Activated CD4-positive, alpha-beta T cell treated with anti-CD3 and anti-CD28 coated beads for 48 hours (primary cell): ENCODE measurements at places on chromosomes 4 and X.

GRCh38 chr4:86129546-86129945 is 230.3 kb downstream of the MAPK10 start:
- no peak for DNase-seq

- DNase-seq = no peak
These were observed 1073.7 kb downstream of the PDHA2 start for GRCh38 chr4:96913441-96914080.

DNA sequence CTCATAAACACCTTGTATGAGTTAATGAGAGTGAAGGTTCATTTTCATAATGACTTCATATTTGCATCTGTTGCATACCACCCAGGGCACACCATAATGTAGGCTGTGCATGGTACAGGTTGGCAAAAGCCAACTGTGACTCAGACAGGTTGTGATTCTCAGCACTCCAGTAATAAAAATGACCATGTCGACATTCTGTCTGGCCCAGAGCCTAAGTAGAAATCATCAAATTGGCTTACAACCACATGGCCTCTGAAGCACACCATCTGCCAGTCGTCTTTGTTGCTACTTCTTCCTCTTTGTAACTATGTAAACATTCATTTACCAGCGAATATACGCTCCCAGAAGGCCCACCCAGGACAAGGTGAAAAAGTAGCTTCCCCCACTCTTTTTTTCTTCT is 459.5 kb downstream of the GASK1B start:
- DNase-seq = no peak

- DNase-seq = no peak
These were observed 315.0 kb downstream of the AFF2 start for GRCh38 chrX:148815218-148815961.

GRCh38 chr4:139875411-139875825 is 209.8 kb downstream of the MGST2 start:
- no peak for DNase-seq

GRCh38 chrX:3550871-3551270 is 162.6 kb downstream of the PRKX start:
- no peak for DNase-seq

GRCh38 chrX:155070663-155070974 is 317 bp downstream of the CMC4 start:
- no peak for DNase-seq

DNA sequence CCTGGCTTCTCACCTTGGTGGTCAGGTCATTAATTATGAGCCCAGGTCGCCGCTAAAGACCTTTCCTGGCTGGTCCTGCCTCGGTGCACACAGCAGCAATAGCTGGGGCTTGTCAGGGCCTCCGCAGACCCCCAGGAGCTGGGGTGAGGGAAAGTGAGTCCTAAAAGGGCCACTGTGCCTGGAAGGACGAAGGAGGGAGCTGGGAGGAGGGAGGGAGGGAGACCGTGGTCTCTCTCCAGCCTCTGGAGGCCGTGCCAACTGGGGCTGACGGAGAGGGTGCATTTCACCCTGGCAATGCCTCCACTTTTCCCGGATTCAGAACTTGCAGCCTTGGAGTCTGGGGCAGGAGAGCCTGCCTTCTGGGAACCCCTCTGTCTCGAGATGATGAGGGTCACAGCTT is 60.4 kb downstream of the CRLF2 start:
- DNase-seq = no peak

DNA sequence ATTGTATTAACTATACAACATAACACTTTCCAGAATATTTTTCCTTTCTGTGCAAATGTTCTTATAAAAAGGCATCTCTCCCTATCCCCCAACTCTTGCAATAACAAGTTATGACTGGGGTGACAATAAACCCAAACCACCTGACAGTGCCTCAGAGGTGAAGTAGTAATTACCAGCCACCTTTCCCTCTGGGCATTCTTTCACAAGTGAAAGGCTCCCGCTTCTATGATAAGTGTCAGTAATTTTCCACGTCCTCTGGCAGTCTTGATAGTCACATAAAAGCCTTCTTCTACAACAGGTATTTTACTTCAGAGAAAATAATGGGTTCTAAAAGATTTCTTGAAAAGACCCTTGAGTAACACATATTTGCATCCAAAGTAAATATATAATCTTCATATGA is 82.7 kb downstream of the MANBA start:
- DNase-seq = no peak

DNA sequence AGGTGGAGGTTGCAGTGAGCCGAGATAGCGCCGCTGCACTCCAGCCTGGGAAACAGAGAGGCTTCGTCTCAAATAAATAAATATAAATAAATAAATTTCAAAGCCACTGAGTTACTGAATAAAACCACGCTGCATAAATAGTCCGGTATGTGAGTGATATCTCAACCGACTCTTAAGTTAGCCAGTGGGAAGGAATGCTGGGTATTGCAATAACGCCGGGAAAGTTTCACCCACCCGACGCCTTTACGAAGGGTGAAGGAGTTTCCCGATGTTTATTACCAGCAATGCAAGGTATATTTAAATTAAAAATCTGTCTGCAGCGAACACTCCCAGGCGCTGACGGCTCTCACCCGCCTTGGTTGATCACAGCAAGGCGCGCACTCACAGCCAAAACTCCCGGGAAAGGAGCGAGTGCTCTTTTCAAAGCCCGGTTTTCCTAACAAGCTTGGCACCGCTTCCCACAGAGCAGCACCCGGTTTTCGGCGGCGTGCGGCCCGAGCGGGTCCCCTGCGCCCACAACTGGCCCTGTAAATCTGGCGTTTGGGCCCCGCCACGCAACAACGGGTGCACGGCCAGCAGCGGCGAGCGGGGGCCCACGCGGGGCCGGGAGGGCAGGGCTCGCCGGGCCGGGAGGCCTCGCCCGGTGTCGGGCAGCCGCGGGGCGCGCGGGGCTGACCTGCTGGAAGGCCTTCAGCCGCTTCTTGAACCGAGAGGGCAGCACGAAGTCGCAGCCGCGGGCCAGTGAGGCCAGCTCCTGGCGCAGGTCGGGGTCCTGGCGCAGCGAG is 13.7 kb downstream of the PPP2R3B start:
- no peak for DNase-seq

DNA sequence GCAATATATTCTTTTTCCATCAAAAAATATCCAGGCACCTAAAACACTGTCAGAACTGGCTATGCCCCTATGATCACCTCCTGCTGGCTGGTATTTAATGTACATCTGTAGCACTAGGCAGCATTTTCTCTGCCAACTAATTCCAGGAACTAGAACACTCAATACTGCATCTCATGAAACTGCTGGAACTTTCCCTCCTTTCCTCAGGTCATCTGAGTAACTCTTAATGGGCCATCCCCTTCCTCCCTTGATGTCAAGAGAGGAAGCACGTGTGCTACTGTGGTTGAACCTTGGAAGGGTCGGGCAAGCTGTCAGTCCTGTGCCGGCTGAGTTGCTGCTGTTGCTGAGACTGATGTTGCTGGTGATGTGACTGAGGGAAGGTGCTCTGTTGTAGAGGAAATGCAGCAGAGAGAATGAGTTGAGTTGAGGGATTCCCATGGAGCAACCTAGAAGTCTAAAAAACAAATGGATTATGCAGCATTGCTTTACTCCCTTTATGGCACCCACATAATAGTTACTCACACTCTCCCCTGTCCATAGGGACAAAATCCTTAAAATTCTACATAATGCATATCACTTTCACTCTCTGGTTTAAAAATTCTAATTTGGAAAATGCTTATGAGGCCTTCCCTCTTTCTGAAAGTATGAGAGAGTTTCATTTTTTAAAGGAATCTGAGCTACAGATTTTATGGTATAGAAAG is 39.5 kb downstream of the TMEM165 start:
- peak; percentile 41 for DNase-seq

DNA sequence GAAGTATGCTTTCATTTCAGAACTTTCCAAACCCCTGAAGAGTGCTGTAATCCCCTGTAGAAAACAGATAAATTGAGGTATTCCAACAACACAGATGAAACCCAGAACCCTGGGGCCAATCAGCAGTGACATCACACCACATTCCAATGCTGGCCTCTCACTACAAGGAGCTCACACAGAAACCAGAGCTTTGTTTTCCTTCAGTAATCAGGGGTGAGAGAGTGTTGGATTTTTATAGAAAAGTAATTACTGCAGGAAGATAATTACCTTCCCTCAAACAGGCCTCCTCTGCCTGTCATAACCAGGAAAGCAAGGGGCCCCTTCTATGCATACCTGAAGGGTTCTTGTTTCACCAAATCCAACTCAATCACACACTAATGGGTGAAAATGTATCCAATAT is 246.2 kb downstream of the SCFD2 start:
- DNase-seq = no peak

GRCh38 chrX:48086082-48086481 is 14.6 kb upstream of the ZNF630 start:
- no peak for DNase-seq

DNA sequence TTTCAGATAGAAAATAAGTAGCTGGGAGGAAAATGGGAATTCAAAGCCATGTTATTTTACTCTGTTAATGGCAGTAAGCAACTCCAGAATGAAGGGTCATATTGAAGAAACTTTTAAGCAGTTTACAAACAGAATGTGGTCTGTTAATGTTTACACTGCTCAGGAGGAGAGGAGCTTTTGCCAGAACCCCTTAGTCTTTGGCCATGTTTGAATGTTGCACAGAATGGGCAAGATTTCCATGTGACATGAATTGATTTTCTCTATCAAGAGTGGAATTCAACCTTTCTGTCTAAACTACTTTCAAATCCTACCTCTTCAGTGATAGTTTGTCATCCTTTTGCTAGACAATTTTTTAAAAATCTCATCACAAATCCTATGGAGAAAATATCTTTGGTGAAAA is 115.8 kb upstream of the DGKK start:
- no peak for DNase-seq

- DNase-seq = no peak
These were observed 16.8 kb upstream of the HSD17B13 start for GRCh38 chr4:87339440-87339839.

GRCh38 chrX:17592117-17592516 is 145.2 kb upstream of the SCML1 start:
- no peak for DNase-seq

GRCh38 chr4:14924076-14924811 is 78.0 kb upstream of the CPEB2 start:
- DNase-seq = no peak

GRCh38 chr4:70915874-70916559 is 13.8 kb downstream of the MOB1B start:
- no peak for DNase-seq

GRCh38 chrX:378443-378842 is 8.3 kb downstream of the PPP2R3B start:
- peak; percentile 21 for DNase-seq

DNA sequence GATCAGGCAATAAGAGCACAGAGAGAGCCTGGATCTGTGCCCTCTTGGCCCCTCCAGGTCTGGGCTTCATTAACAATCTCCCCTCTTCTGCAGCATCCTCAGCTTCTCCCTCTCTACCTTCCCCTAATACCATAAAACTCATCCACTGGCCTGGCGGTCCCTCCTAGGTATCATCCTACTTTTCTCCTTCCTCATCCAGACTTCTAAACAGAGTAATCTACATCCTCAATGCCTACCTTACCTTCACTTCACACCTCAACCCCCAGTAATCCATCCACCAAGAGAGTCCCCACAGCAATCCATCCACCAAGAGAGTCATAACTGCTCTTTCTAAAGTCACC is 17.0 kb downstream of the FGFBP1 start:
- DNase-seq = no peak

DNA sequence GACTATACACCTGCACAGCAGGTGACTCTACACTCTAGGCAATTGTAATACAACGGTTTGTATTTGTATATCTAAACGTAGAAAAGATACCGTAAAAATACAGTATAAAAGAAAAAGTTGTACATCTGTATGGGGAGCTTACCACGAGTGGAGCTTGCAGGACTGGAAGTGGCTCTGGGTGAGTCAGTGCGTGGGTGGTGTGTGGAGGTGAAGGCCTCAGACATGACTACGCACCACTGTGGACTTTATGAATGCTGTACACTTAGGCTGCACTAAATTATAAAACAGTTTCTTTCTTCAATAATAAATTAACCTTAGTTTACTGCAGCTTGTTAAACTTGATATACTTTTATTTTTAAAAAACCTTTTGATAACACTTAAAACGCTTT is 85.0 kb upstream of the FAT1 start:
- peak; percentile 20 for DNase-seq

DNA sequence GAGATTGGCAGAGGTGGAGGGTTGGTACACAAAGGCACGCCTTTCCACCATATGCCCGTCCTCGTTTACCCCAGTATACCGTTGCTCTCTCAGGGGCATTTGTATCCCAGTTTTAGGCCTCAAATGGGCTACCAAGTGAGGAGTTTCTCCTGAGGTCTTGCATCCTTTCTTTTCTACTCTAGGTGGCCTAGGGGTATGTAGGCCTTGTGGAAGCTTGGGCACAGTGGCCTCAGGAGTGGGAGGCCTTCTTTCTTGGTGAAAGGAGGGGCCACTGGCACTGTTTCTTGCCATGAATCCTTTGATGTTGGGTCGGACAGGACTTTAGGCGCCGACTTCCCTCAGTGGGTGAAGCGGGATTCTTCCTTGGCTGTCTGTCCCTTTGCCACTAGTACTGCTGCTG is 15.3 kb upstream of the MAGIX start:
- no peak for DNase-seq

- no peak for DNase-seq
These were observed at the start of gene TLL1 for GRCh38 chr4:165872461-165873297. TLL1 (plus strand) TSS chr4:165873237; CDS start chr4:165873905, 668 bp downstream.

- no peak for DNase-seq
These were observed 2.9 kb upstream of the TNIP3 start for GRCh38 chr4:121166976-121167375.

DNA sequence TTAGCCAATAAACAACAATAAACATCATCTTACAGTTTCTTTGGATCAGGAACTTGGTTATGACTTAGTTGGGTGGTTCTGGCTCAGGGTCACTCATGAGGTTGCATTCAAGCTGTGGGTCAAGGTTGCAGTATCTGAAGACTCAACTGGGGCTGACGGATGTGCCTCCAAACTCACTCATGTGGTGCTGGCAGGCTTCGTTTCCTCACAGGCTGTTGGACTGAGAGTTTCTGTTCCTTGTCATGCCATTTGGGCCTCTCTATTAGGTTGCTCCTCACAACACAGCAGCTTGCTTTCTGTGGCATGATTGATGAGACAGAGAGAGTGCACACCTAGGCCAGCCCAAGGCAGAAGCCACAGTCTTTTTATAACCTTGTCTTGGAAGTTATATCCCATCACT is 20.7 kb downstream of the FRMPD3 start:
- no peak for DNase-seq

DNA sequence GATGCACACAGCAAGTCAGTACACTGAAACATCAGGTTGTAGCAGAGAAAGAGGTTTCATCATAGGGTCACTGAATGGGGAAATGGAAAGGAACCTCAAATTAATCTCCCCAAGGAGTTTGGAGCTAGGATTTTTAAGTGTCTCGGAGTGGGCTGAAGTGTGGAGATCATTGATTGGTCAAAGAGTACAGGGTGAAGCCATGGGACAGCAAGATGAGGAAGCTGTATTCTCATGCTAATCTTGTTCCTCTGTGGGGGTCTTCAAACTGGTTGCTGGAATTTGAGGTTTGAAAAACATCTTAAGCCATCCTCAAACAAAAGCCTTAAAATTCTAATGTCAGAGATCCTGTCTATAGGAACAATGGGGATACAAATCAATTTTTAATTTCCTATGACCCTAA is 78.8 kb upstream of the TEX13A start:
- DNase-seq = no peak
